ENCODE measurements at places on chromosomes 7 and 10. TPM values are rescaled to one million over a fixed set of nuclear protein-coding genes. Genes with fewer than 3 reads are reported as not detected.

The HMX3 gene
- total RNA-seq = not detected

The PLCE1 gene
- total RNA-seq = 1.8 TPM

The CSGALNACT2 gene
- 10.0 TPM for total RNA-seq

The NDUFB2 gene
- total RNA-seq = 132 TPM

GRCh38 chr10:16612115-16612980 lies 90.7 kb upstream of the C1QL3 start:
- H3K27me3 ChIP-seq = no peaks in the 10 kb centered on the region
- no peaks in the 10 kb centered on the region for H3K36me3 ChIP-seq
- DNase-seq = peak; percentile 4
- H3K27ac ChIP-seq = no peak overlapping the region

The SHOC2 gene
- 33.5 TPM for total RNA-seq

GRCh38 chr7:132519936-132520335 lies 56.3 kb downstream of the PLXNA4 start:
- no peak overlapping the region for H3K4me3 ChIP-seq
- H3K4me1 ChIP-seq = no peaks in the 10 kb centered on the region
- peaks cover 47% of the 10 kb centered on the region for H3K27me3 ChIP-seq
- H3K36me3 ChIP-seq = no peaks in the 10 kb centered on the region

DNA sequence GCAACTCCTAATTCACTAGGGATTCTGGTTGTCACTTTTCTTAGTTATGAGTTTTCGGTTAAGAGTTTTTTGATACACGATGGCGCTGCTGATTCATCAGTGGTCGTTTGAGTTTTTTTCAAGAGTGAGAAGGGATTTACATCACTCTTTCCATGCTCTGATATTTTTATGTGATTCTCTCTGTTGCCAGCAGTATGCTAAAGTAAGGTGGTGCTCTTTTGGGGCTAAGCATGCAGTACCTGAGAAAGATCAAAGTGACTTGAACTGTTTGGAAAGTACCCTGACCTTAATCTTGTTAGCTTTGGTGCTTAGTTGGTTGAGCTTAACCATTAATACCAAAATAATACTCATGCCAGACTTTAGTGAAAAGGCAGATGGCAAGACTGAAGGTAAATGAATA lies 28.1 kb downstream of the STAMBPL1 start:
- no peaks in the 10 kb centered on the region for H3K36me3 ChIP-seq
- H3K27me3 ChIP-seq = no peaks in the 10 kb centered on the region
- H3K4me1 ChIP-seq = no peaks in the 10 kb centered on the region
- H3K4me3 ChIP-seq = no peak overlapping the region

DNA sequence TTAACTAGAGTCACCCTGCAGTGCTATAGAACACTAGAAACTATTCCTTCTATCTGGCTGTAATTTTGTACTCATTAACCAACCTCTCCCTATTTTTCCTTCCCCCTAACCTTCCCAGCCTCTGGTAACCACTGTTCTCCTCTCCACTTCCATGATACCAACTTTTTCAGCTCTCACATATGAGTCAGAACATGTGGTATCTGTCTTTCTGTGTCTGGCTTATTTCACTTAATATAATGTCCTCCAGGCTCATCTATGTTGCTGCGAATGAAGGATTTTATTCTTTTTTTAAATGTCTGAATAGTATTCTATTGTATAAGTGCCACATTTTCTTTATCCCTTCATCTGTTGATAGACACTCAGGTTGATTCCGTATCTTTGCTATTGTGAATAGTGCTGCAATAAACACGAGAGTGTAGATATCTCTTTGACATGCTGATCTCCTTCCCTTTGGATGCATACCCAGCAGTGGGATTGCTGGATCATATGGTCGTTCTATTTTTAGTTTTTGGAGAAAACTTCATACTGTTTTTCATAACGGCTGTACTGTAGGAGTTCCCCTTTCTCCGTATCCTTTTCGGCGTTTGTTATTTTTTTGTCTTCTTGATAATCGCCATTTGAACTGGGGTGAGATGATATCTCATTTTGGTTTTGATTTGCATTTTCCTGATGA lies 101.4 kb downstream of the FAM107B start:
- H3K4me1 ChIP-seq = peaks cover 56% of the 10 kb centered on the region
- H3K27ac ChIP-seq = peak overlapping the region; percentile 76
- no peak for DNase-seq

- no peaks in the 10 kb centered on the region for H3K27me3 ChIP-seq
- no peaks in the 10 kb centered on the region for H3K36me3 ChIP-seq
- H3K27ac ChIP-seq = no peak overlapping the region
- H3K4me3 ChIP-seq = no peak overlapping the region
- no peak for DNase-seq
Measured at GRCh38 chr10:81248886-81249285, 626.1 kb upstream of the NRG3 start.

The IFIT1B gene
- total RNA-seq = not detected

DNA sequence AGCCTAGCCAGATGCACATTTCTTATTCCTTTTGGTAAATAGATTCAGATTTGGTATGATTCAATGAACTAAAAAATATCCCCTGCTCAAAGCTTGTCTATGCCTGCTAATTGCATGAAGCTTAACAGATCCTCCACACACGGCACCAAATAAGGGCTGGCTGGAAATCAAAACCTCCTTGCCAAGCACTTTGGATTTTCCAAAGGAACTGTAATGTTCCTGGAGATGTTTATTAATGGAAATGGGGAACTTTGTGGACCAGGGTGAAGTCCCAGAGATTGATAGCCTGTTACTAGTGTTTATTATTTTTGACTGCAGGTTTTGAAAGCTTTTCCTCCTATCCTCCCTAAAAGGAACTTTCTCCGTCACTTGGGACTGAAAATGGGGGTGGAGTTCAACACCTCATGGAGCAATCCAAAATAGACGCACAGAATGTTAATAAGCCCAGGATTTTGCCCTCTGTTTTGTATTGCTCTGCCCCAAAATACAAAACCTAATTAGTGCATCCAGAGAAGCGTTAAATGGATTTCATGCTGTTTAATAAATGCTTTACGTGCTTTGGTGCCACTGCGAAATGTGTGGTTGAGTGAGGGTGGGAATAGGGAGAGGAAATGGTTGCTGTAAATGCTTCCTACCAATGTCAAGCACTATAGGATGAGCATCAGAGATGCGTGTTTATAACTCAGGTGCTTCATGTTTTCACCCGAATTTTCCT lies 1027.7 kb downstream of the LRMDA start:
- H3K27me3 ChIP-seq = no peaks in the 10 kb centered on the region
- no peak overlapping the region for H3K4me3 ChIP-seq
- H3K36me3 ChIP-seq = no peaks in the 10 kb centered on the region
- DNase-seq = no peak
- H3K4me1 ChIP-seq = no peaks in the 10 kb centered on the region
- H3K27ac ChIP-seq = no peak overlapping the region

- no peaks in the 10 kb centered on the region for H3K27me3 ChIP-seq
- no peak overlapping the region for H3K4me3 ChIP-seq
- peaks cover 20% of the 10 kb centered on the region for H3K4me1 ChIP-seq
Measured at GRCh38 chr7:76425156-76425555, 406 bp downstream of the ZP3 start.

The ZPBP gene
- total RNA-seq = not detected

The PODXL gene
- 15.5 TPM for total RNA-seq

The DYNC1I1 gene
- total RNA-seq = 0.73 TPM

The KIF11 gene
- 33.1 TPM for total RNA-seq

- DNase-seq = no peak
- no peak overlapping the region for H3K27ac ChIP-seq
- H3K4me3 ChIP-seq = no peak overlapping the region
- no peaks in the 10 kb centered on the region for H3K36me3 ChIP-seq
- no peaks in the 10 kb centered on the region for H3K4me1 ChIP-seq
Measured at GRCh38 chr10:63651864-63652263, 130.7 kb downstream of the REEP3 start.

GRCh38 chr7:121355574-121355973 lies 26.8 kb downstream of the WNT16 start:
- peaks cover 57% of the 10 kb centered on the region for H3K36me3 ChIP-seq
- H3K4me3 ChIP-seq = no peak overlapping the region
- no peaks in the 10 kb centered on the region for H3K4me1 ChIP-seq
- DNase-seq = no peak
- no peaks in the 10 kb centered on the region for H3K27me3 ChIP-seq

DNA sequence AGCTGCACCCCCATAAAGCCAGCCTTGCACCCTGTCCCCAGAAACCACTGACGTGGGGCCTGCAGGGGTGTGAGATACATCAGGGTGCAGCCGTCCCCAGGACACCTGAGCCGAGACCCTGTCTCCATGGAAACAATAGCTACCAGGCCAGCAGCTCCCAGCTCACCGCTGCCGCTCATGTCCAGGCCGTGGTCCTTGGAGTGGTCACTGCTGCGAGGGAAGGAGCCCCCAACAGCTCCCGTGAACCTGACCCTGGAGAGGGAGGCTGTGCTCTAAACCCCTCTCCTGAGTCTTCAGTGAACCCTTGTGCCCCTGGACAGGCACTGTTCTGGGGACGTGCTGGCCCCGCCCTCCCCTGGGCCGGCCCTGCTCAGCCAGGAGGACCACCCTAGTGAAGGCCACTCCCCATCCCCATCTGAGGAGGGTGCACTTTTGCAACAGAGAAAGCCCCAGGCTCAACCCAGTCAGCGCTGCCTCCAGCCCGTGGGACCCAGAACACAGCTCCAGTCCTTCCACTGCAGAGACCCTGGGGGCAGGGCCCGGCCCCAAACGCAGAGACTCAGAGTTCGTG lies 19.6 kb upstream of the INPP5A start:
- H3K4me3 ChIP-seq = peak overlapping the region; percentile 58
- H3K36me3 ChIP-seq = peaks cover 10% of the 10 kb centered on the region
- peaks cover 19% of the 10 kb centered on the region for H3K4me1 ChIP-seq

The CUZD1 gene
- total RNA-seq = 0.93 TPM

The UCMA gene
- total RNA-seq = not detected

DNA sequence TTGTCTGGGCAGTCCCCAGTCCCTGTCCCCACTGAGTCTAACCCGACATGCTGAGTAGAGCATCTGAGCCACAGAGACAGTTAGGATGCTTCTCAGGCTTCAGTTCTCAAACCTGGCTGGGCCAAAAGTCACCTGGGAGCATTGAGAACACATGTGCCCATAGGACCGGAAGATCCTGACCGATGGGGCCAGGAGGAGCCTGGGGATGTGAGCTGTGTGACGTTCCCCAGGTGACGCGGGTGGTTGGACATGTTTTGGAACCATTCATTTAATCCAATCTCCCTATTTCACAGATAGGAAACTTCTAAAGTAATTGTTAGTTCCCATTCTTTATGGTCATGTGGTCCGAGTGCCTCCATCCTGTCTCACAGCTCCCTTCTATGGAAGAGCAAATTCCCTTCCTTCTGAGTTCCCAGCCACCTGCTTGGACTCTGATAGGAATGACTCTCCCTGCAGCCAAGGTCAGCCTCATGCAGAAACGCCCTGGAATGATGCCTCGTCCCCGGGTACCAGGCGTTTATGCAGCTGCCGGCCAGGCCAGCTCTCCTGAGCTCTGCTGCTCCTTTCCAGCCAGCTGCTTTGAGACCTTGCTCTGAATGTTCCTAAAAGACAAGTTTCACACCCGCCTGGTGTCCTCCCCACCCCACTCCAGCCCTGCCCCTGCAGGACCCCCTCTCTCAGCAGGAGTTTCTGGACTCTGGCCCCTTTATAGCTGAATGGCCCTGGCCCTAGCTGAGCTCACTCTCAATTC lies 166.5 kb upstream of the RHEB start:
- H3K27ac ChIP-seq = no peak overlapping the region
- DNase-seq = no peak
- H3K4me1 ChIP-seq = peaks cover 41% of the 10 kb centered on the region
- H3K27me3 ChIP-seq = no peaks in the 10 kb centered on the region
- H3K36me3 ChIP-seq = peaks cover 5% of the 10 kb centered on the region

DNA sequence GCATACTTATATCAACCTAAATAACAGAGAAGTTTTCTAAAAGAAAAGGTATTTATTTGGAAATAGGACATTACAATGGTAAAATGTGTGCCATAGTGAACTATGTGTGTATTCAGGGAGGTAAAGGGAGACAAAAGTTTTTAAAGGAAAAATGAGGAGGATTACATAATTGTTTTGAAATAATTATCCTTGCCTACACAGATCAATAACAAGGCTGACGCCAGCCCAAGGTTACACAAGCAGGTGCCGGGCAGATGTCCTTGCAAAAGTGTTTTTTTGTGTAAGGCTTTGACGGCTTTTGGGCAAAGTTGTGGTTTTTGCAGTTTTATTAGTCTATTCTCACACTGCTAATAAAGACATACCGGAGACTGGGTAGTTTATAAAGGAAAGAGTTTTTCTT lies 22.7 kb upstream of the SLC35B4 start:
- H3K27ac ChIP-seq = no peak overlapping the region
- DNase-seq = no peak
- H3K4me1 ChIP-seq = no peaks in the 10 kb centered on the region
- no peaks in the 10 kb centered on the region for H3K36me3 ChIP-seq

GRCh38 chr10:88903715-88904114 lies 23.7 kb downstream of the STAMBPL1 start:
- no peaks in the 10 kb centered on the region for H3K27me3 ChIP-seq
- H3K4me3 ChIP-seq = no peak overlapping the region
- no peak for DNase-seq
- no peaks in the 10 kb centered on the region for H3K36me3 ChIP-seq
- H3K4me1 ChIP-seq = no peaks in the 10 kb centered on the region

GRCh38 chr7:39504963-39505362 lies 61.2 kb upstream of the YAE1 start:
- H3K27me3 ChIP-seq = peaks cover 16% of the 10 kb centered on the region
- no peak overlapping the region for H3K4me3 ChIP-seq
- DNase-seq = peak; percentile 52
- H3K36me3 ChIP-seq = no peaks in the 10 kb centered on the region
- no peaks in the 10 kb centered on the region for H3K4me1 ChIP-seq
- H3K27ac ChIP-seq = no peak overlapping the region

GRCh38 chr10:115861455-115861854 lies 411.6 kb downstream of the GFRA1 start:
- DNase-seq = no peak
- H3K4me1 ChIP-seq = no peaks in the 10 kb centered on the region
- H3K27ac ChIP-seq = no peak overlapping the region
- no peaks in the 10 kb centered on the region for H3K36me3 ChIP-seq
- no peaks in the 10 kb centered on the region for H3K27me3 ChIP-seq
- H3K4me3 ChIP-seq = no peak overlapping the region

GRCh38 chr10:112098682-112099081 lies 84.9 kb downstream of the GPAM start:
- peaks cover 56% of the 10 kb centered on the region for H3K27me3 ChIP-seq
- no peak overlapping the region for H3K4me3 ChIP-seq
- H3K36me3 ChIP-seq = no peaks in the 10 kb centered on the region
- H3K4me1 ChIP-seq = no peaks in the 10 kb centered on the region
- no peak for DNase-seq
- no peak overlapping the region for H3K27ac ChIP-seq

All from Calu3 (cell line).